ENCODE measurements at places on chromosomes 5 and 9.

- DNase-seq: no peak
Measured at GRCh38 chr9:69180670-69181069, 6.6 kb downstream of the TJP2 start.

- DNase-seq: no peak
Measured at GRCh38 chr9:93589688-93590087, 13.3 kb downstream of the PHF2 start.

- no peak for DNase-seq
Measured at GRCh38 chr5:170985486-170985885, 123.7 kb downstream of the RANBP17 start.

GRCh38 chr5:174428895-174429294 lies 295.5 kb upstream of the MSX2 start:
- no peak for DNase-seq

DNA sequence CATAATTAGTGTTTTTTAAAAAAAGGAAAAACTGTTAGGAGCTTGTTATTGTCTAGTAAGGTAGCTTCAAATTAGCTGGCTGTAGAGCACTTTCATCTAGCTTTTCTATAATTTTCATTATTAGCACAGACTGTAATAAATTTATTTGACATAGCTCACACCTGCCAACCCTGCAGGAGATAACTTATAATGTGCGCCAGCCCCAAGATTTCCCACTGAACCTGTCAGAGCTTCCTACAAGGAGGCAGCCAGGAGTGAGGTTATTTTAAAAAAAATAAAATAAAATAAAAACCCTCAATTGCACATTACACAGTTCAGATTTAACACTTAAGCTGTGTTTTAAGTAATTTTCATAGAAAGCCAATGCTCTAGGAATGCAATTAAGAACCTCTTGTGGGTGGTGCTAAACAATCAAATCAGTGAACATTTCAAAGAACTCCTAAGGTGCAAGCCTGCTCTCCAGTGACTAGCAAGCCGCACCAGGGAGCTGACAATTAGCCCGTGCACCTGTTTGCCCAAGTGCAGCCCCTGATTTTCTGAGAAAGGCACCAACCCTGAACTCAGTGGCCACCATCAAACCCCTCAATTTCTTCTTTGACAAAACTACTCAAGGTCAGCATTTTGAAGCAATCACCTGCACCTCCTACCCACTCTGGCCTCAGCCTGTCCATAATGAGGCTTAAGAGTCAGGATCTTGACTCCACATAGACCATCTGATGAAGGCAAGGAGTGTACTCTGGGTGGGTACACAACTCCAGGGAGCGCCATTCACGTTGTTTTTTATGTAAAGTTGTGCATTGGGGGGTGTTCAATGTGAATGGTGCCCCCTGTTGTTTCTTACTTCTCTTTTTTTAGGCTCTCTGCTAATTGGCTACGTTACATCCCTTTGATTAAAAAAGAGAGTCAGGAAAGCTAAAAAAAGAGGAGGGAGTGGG lies 385.3 kb upstream of the WWC1 start:
- no peak for DNase-seq

- DNase-seq: peak; percentile 40
Measured at GRCh38 chr5:111225926-111226325, 1.7 kb downstream of the CAMK4 start.

DNA sequence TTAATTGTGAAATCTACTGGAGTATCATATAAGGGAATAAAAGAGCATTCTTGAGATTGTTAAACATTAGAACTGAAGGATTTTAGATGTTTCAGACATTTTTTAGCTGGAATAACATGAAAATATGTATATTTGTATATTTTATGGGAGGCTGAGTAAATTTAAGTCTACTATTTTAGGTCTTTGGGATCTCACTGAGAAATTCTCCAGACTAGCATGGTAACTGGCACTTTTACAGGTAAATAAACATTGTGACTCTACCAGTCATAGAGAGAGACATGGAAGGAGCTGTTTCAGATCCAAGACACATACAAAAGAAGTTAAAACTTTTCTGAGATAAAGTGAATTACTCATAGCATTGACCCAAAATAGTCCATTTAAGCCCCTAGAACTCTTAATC lies 59.4 kb downstream of the NDUFAF2 start:
- DNase-seq: no peak

DNA sequence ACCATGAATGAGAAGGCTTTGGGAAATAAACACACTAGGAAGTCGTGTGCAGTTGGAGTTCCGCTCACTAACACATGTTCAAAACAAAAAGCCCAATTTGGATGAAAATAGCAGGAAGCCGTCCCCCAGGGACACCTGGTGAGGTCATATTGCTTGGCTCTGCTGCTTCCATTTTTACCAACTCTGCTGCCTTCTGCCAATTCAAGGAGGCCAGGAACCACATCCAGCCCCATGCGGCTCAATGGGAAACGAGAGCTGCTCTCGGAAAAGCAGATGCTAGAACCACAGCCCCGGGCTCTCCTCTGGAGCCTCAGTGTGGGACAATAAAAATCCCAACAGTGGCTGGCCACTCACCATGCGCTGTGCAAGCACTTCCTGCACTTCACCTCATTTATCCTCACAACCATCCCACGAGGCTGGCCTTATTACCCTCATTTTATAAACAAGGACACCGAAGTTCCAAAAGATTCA lies 13.4 kb downstream of the ADAM19 start:
- DNase-seq: no peak

- DNase-seq: no peak
Measured at GRCh38 chr5:177094224-177095087, 7.7 kb downstream of the FGFR4 start.

DNA sequence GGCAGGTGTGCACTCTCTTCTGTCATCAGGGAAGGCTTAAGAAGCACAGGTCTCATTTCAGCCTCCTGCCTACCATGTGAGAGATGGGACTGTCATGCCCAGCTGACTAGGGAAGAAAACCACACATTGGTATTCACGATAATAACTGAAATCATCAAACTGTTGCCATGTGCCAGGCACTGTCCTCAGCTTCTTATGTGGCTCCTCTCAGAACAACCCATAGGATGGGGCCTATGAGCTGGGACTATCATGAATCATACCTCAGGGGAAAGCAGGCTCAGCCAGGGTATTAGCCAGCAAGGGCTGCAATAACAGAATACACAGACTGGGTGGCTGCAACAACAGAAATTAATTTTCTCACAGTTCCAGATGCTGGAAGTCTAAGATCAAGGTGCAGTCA lies 3.3 kb downstream of the AFAP1L1 start:
- DNase-seq: no peak

GRCh38 chr9:101566904-101567724 lies 27.7 kb downstream of the PPP3R2 start:
- DNase-seq: peak; percentile 12

GRCh38 chr5:43065948-43066798 lies 26.1 kb upstream of the ANXA2R start:
- DNase-seq: peak; percentile 51

- DNase-seq: no peak
Measured at GRCh38 chr5:62385131-62385530, 18.6 kb downstream of the DIMT1 start.

DNA sequence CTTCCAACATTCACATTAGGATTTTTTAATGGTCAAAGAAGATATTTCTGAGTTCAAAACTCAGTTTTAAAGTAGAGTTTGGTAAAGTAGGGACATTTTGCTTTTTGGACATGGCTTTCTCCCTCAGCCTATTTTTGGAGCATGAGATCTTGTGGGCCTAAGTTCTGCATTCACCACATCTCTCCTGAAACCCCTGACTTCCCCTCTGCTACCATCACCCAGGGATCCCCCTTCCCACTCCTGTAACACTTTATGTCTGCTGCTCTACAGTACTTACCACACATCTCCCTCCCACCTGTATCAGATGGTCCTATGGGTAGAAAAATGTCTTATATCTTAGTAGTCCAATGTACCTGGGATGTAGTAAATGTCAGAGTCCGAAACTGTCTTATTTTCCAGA lies 48.2 kb upstream of the JAK2 start:
- DNase-seq: peak; percentile 33

- no peak for DNase-seq
Measured at GRCh38 chr5:136559651-136560050, 194.3 kb upstream of the TRPC7 start.

Data from GM10248 (cell line).